ENCODE measurements at places on chromosomes 5 and 9. TPM values are rescaled to one million over a fixed set of nuclear protein-coding genes. Genes with fewer than 3 reads are reported as not detected.

Gene ADGRV1
- 0.56 TPM for total RNA-seq

Gene TIMD4
- total RNA-seq = 1.4 TPM

Gene RNF183
- total RNA-seq = not detected

Gene SERINC5
- total RNA-seq = 4.5 TPM

Gene PCBD2
- total RNA-seq = 11.9 TPM

Gene TSSK1B
- total RNA-seq = not detected

Gene ACTBL2
- 0.07 TPM for total RNA-seq

Gene PCDHA4
- total RNA-seq = 1.1 TPM

Gene TAF11L11
- total RNA-seq = 0.12 TPM

Gene RAD17
- 18.7 TPM for total RNA-seq

Gene IRX1
- total RNA-seq = not detected

Gene PTPN3
- 17.3 TPM for total RNA-seq

Gene SLC34A3
- total RNA-seq = 0.07 TPM

Gene AGTPBP1
- 8.3 TPM for total RNA-seq

Gene HIGD2A
- 253 TPM for total RNA-seq

Gene TPPP
- 7.4 TPM for total RNA-seq

Gene OLFM1
- 9.9 TPM for total RNA-seq

Gene RXRA
- total RNA-seq = 33.9 TPM

Gene MEIKIN
- not detected for total RNA-seq

Gene FOXD4L6
- not detected for total RNA-seq

Gene CDH9
- total RNA-seq = not detected

Gene GRM6
- total RNA-seq = not detected

Gene DBH
- total RNA-seq = not detected

Gene NUP188
- 38.4 TPM for total RNA-seq

Gene SURF6
- total RNA-seq = 24.1 TPM

Gene CCL27
- not detected for total RNA-seq

Gene TRAF1
- total RNA-seq = 2.7 TPM

Gene ELAVL2
- 0.05 TPM for total RNA-seq

Gene NOL6
- 72.1 TPM for total RNA-seq

Gene IFNB1
- not detected for total RNA-seq

Gene ERCC8
- 14.4 TPM for total RNA-seq

Gene ADCY2
- total RNA-seq = not detected

Gene SLCO6A1
- not detected for total RNA-seq

Gene MORN5
- total RNA-seq = not detected

Gene RANBP6
- 10.6 TPM for total RNA-seq

Gene MSX2
- 4.6 TPM for total RNA-seq

Gene UQCRQ
- total RNA-seq = 514 TPM

Gene DOCK2
- 2.0 TPM for total RNA-seq

Data from A549 treated with Hydrocortisone at 1 μM for 4 hours (cell line).